ENCODE measurements at places on chromosomes 3 and 15. TPM values are rescaled to one million over a fixed set of nuclear protein-coding genes. Genes with fewer than 3 reads are reported as not detected.

GRCh38 chr15:85314146-85314545 lies 66.3 kb upstream of the AKAP13 start:
- no peak overlapping the region for H3K4me3 ChIP-seq
- no peak overlapping the region for H3K27ac ChIP-seq
- H3K36me3 ChIP-seq = no peaks in the 10 kb centered on the region

GRCh38 chr3:153503873-153504272 lies 341.8 kb downstream of the RAP2B start:
- no peaks in the 10 kb centered on the region for H3K4me1 ChIP-seq
- no peak for DNase-seq
- no peak overlapping the region for H3K4me3 ChIP-seq

DNA sequence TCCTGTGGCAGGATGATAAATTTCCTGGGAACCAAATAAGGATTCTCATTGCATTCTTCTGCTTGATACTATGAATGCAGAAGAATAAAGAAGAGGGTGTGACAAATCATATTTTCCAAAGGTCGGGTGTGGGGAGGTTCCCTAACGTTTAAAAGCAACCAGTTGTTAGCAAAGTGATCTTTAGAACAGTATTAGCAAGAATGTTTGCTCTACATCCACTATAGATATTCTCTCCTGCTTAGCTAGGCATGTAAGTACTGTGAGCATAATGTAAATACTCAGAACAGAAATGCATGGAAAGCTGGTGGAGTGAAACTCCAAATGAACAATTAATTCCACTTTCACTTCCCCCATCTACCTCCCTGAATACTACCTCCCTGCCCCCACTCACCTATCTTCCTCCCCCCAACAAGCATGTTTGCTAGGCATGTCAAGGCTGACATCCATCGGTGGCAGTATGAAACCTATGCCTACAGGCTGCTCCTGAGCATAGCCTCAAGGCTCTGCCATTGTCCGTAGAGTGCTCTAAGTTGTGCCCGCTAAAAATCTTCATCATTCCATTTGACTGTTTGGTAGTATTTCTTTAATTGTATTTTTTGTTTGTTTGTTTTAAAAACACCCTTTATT lies 329.7 kb downstream of the TIGIT start:
- H3K27ac ChIP-seq = peak overlapping the region; percentile 71
- H3K4me1 ChIP-seq = peaks cover 12% of the 10 kb centered on the region
- no peaks in the 10 kb centered on the region for H3K27me3 ChIP-seq

DNA sequence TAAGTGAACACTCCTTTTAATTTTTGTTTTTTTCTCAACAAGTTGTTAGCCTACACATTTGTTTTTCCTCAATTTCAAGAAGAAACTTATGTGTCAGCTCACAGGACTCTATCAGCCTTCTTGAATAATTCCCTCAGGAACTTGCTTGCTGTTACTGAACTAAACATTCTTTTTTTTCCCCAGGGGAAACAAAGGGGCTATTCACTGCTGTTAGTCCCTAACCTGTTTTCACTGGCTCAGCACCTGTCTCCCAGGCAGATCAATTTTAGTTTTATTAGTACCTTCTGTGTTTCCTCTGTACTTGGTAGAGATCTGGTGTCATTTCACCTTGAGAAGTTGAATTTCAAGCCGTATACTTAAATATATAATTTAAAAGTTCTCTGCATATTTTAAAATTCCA lies 644.6 kb downstream of the CADM2 start:
- H3K4me1 ChIP-seq = peaks cover 28% of the 10 kb centered on the region
- H3K4me3 ChIP-seq = no peak overlapping the region
- DNase-seq = peak; percentile 72
- H3K36me3 ChIP-seq = no peaks in the 10 kb centered on the region
- no peaks in the 10 kb centered on the region for H3K27me3 ChIP-seq

Gene PAQR5
- 0.06 TPM for total RNA-seq

DNA sequence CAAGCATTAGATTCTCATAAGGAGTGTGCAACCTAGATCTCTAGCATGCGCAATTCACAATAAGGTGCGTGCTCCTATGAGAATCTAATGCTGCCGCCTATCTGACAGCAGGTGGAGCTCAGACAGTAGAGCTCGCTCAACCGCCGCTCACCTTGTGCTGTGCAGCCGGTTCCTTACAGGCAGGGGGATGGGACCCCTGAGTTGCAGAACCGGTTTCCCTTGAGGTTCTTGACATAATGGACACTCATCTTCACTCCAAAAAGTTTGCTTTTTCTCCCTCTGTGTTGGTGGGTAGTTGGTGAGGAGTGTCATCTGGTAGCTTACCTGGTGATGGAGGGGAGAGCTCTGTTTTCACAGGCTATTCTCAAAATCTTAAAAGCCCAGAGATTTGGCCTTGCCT lies 324.0 kb upstream of the TBL1XR1 start:
- no peaks in the 10 kb centered on the region for H3K36me3 ChIP-seq
- no peaks in the 10 kb centered on the region for H3K27me3 ChIP-seq
- H3K4me3 ChIP-seq = no peak overlapping the region
- no peak for DNase-seq

GRCh38 chr3:126391631-126392030 lies 3.1 kb upstream of the CFAP100 start:
- no peak for DNase-seq
- 0 out of 2 replicates have a peak, but pooled peaks cover 2% of the 10 kb centered on the region for H3K27me3 ChIP-seq
- H3K4me1 ChIP-seq = no peaks in the 10 kb centered on the region
- no peaks in the 10 kb centered on the region for H3K36me3 ChIP-seq
- H3K4me3 ChIP-seq = no peak overlapping the region

- no peaks in the 10 kb centered on the region for H3K4me1 ChIP-seq
- DNase-seq = no peak
- no peak overlapping the region for H3K4me3 ChIP-seq
- H3K27me3 ChIP-seq = no peaks in the 10 kb centered on the region
- no peaks in the 10 kb centered on the region for H3K36me3 ChIP-seq
Measured at GRCh38 chr3:40258555-40258954, 51.0 kb upstream of the EIF1B start.

DNA sequence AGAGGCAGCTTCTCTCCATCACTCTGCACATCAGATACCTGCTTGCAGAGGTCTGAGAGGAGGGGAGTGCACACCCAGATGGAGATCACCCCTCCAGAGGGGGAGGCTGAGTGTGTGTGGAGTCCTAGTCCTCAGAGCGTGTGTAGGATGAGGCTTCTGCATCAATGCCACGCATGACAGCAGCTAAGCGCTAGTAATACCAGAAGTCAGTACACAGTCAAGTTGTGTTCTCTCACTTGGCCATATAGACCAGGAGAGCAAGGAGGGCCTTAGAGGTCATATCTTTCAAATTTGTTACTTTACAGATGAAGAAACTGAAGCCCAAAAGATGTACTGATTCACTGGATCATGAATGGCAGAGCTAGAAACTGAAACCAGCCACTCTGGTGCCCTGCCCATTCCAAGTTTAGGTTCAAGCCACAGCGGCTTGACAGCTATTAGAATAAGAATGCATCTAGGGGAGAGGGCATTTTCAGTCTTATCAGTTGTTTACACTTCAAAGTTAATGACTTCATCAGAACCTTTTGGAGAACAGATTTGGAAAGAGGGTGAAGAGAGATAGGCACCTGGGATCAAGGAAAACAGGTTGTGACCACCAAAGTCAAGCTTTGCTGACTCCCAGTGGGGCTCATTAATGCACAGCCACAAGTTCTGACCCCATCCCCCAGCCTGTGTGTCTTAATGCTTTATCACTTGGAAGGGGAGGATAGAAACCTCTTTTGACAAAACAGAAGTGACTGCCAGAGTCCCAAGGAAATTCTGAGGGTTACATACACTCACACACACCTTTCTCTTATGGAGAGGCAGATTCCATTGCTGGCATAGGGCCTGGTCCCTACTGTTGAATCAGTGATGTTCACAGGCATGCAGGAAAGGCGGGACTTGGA lies 310.3 kb downstream of the CHST2 start:
- H3K27me3 ChIP-seq = 0 out of 2 replicates have a peak, but pooled peaks cover 3% of the 10 kb centered on the region
- H3K4me3 ChIP-seq = no peak overlapping the region
- H3K4me1 ChIP-seq = no peaks in the 10 kb centered on the region
- DNase-seq = no peak

GRCh38 chr3:101170062-101170771 lies 150.2 kb downstream of the IMPG2 start:
- no peaks in the 10 kb centered on the region for H3K4me1 ChIP-seq
- no peak overlapping the region for H3K4me3 ChIP-seq
- no peaks in the 10 kb centered on the region for H3K27me3 ChIP-seq

Gene GCSAM
- not detected for total RNA-seq

Measured in SJCRH30 (cell line).